Stimulated activated CD4-positive, alpha-beta T cell treated with anti-CD3 and anti-CD28 coated beads, Interleukin-15, amount 100 ng/mL, for 48 hours (primary cell): ENCODE measurements at places on chromosomes 2 and 18.

DNA sequence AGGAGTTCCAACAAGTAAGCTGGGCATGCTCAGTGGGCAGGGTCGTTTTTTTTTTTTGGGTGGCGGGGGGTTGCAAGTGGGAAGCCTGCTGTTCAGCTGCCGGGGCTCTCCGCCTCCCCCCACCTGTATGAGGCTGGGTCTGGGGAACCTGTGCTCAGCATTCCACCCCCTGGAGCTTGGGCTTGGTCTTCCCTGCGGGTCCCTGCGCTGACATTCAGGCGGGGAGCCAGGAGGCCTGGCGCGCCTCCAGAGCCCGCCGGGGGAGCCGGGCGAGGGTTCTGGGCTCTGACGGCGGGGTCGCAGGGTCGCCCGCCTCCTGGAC, 822 bp upstream of the GPD2 start:
- DNase-seq = no peak

DNA sequence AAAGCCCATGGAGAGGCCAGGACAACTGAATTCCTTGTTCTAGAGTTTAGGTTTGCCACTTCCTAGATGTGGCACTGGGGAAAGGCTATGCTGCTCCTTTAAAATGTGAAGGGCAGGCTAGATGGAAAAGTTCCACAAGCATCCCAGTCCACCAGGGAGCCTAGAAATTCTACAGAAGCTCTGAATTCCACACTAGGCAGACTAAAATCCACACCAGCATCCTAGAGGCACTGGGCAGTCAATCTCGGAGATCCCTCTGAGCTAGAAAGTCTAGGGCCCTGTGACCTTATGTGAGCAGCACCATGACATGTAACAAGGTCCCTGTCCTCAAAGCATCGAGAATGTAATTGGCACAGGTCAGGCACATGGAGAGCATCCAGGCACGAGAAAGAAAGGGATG, 71.5 kb downstream of the LYPD1 start:
- no peak for DNase-seq

GRCh38 chr2:174493549-174494331, 6.9 kb upstream of the GPR155 start:
- DNase-seq = no peak

DNA sequence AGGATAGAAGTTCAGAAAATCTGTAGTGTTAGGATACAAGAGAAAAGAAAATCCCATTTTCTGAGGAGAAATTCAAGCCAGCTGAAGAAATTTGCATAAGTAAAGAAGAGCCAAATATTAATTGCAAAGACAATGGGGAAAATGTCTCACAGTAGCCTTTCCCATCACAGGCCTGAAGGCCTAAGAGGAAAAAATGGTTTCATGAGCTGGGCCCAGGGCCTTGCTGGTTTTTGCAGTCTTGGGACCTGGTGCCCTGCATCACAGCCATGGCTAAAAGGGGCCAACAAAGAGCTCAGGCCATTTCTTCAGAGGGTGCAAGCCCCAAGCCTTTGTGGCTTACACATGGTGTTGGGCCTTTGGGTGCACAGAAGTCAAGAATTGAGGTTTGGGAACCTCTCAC, 413.6 kb upstream of the CYRIA start:
- DNase-seq = no peak

DNA sequence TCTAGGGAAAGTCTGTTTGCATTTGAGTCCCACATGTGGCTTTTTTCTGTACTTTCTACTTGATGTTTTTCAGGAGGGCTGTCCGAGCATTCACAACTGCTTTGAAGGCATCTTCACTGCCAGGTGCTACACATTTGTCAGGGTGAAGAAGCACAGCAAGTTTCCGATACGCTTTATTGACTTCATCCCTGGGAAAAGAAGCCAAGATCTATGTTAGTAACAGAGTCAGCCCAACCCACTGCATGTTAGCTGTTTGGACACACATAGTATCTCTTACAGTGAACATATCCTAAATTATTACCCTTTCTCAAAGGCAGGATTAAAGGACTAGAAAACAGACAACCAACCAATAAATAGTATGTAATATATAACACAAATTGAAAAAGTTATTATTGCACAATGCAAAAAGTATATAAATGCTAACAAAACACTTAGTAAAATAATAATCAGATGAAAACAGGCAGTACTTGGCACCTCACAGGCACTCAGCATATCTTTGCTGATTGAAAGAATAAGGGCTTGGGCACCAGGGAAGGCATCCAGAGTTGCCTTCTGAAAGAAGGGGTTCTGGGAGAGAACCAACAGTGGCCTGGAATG, 24.1 kb downstream of the DNAJC27 start:
- no peak for DNase-seq
